Heart right ventricle (tissue), 16 donors: ENCODE measurements at places on chromosomes 6 and 20. TPM values are rescaled to one million over a fixed set of nuclear protein-coding genes. Genes with fewer than 3 reads are reported as not detected.

Gene FANCE
- 3.6 TPM for total RNA-seq

Gene ENPP4
- 22.4 TPM for total RNA-seq

Gene SNHG17
- 5.1 TPM for total RNA-seq

Gene ELOVL2
- 2.2 TPM for total RNA-seq

Gene TNF
- 1.5 TPM for total RNA-seq

Gene ADGRF5
- total RNA-seq, result 92.1 TPM

Gene ISM1
- total RNA-seq, result 1.0 TPM

DNA sequence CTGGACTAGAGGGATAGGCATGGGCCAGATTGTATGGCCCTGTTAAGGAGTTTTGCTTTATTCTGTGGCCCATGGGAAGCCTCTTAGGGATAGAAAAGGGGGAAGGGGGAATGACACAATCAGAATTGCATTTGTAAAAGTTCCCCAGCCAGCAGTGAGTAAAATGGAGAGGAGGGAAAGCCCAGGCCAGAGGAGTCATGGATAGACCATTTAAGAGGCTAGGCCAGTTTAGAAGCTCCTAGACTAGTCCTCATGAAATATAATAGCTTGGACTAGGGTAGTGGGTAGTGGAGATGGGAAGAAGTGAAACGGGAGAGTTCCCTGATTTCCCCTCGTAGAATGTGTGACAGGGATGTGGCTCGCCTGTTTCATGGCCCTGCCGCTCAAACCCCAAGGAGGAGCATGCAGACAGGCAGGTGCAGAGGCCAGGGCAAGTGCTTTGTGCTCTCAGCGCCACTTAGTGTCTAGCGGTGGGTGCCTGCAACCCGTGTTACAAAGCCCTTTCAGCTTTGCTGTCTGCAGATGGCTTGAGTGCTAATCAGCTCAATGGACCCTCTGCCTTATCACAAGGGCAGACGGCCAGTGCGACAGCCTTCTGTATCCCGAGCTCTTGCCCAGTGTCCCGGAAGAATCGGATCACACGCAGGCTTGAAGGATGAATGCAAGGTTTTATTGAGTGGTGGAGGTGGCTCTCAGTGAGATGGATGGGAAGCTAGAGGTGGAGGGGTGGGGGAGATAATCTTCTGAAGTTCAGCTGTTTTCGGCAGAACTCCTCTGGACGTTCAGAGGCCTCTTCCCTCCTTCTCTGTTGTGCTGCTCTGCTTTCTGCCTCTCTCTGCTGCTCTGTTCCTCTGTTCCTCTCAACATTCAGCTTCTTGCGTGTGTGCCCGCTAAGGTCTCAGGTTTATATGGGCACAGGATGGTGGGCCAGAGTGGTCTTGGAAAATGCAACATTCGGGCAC, 141.1 kb downstream of the CEP57L1 start:
- peak; percentile 7 for DNase-seq

- no peak for DNase-seq
Observed at GRCh38 chr6:147514831-147515230, 6.3 kb downstream of the SAMD5 start.

- DNase-seq, result no peak
Observed at GRCh38 chr6:143187238-143187923, 126.7 kb downstream of the AIG1 start.

DNA sequence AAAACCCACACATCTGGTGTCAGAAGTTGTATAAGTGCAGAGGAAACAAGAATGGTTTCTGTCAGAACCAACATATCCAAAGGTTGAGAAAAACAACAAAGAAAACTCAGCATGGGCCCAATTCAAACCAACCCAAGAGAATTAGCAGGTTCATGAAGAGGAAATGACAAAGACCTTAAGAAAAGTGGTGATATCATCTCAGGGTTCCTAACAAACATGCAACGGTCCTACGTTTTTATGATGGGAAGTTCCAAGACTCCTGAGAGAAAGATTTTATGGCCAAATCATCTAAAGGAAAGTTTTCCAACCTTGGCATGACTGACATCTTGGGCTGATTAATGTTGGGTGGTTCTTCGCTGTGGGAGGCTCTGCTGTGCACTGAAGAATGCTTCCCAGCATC, 23.0 kb downstream of the TFB1M start:
- no peak for DNase-seq

DNA sequence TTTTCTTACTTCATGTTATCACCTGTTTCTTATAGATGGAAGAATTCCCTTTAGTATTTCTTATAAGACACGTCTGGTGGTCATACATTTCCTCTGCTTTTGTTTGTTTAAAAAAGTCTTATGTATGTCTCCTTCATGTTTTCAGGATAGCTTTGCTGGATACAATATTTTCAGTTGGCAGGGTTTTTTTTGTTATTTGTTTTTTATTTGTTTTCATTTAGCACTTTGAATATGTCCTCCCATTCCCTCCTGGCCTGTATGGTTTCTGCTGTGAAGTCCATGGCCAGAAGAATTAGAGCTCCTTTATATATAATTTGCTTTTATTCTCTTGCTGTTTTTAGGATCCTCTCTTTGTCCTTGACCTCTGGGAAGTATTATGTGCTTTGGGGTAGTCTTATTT, 82.7 kb upstream of the RAB32 start:
- DNase-seq, result no peak

DNA sequence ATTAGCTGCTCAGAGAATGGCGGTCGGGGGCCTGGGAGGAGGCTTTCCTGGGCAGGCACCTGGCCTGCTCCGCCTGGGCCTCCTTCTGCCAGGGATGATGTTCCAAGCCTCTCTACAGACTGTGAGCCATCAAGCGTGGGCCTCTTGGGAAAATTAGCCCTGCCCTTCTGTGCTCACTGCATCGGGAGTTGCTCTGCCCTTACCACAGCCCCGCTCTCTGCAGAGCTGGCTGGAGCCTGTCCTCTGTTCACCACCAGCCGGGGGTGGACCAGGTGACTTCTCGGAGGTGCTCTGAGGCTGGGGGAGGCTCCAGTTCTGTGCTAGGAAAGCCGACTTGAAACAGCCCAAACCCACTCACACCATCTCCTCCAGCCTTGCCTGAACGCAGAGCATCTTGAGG, 24.2 kb downstream of the MDGA1 start:
- no peak for DNase-seq

DNA sequence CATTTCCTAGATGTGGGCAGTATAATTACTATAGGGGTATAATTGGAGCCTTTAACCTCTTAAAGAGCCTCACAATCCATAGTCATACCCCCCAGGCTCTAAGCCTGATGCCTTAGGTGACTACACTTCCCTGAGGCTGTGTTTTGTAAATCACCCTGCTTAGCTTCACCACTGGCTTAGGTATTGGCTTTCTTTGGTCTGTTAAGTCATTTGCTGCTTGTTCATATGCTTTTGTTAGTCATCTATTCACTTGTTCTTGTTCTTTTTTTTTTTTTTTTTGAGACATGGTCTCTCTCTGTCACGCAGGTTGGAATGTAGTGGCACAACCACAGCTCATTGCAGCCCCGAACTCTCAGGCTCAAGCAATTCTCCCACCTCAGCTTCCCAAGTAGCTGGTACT, 26.7 kb downstream of the KAT14 start:
- no peak for DNase-seq

DNA sequence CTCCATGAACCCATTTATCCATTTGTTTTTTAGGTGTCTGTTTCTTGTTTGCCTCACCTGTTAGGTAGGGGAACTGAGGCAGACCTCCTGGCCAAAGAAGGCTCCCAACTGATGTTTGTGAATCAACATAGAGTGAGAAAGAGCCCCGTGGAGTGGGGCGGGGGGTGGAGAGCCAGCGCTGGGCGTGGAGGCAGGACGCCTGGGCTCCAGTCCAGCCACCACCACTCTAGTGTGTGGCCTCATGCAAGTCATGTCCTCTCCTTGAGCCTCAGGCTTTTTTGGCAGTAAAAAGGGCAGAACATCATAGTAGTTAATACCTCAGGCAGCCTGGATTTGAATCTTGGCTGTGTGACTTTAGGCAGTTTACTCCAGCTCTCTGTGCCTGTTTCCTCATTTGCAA, 42.2 kb upstream of the SCRT2 start:
- DNase-seq, result no peak

- DNase-seq, result no peak
Observed at GRCh38 chr6:141688916-141689315, 443.8 kb upstream of the GJE1 start.

DNA sequence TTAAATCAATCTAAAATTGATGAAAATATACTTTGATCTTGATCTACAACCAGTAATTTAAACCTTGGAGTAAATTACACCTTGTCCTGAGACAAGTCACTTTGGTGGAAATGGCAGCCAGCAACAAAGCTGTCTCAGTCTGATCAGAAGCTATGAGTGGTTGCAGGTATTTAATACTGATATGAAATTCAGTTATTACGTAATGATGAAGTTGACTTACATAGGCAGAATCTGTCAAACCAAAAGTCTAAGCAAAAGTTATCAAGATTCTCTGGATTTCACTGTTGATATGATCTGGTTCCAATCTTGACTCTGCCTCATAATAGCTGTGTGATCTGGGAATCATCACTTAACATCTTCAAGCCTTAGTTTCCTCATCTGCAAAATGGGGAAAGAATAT, 27.6 kb upstream of the GSTA5 start:
- DNase-seq, result no peak

- no peak for DNase-seq
Observed at GRCh38 chr20:10170261-10170660, 48.4 kb upstream of the SNAP25 start.

DNA sequence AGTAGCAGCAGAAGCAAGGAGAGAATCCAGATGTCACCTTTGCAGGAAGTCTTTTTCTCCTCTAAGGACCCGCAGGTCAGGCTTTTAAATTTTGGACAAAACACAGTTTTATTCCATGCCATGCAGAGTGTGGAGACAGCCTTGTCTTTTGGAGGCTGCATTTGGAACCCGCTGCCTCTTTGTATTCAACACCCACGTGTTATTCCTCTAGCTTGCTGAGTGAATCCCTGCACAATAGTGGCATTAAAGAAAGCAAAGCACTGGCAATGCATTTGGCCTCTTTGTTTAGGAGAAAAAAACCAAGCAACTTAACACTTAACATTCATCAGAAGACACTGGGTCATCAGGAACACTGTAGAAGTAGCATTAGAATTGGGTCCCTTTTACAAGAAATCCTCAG, 43.5 kb downstream of the TFAP2B start:
- DNase-seq, result no peak

GRCh38 chr20:40894237-40894630, 134.4 kb upstream of the TOP1 start:
- DNase-seq, result no peak

- DNase-seq, result no peak
Observed at GRCh38 chr6:81465859-81466258, 286.6 kb downstream of the TENT5A start.

DNA sequence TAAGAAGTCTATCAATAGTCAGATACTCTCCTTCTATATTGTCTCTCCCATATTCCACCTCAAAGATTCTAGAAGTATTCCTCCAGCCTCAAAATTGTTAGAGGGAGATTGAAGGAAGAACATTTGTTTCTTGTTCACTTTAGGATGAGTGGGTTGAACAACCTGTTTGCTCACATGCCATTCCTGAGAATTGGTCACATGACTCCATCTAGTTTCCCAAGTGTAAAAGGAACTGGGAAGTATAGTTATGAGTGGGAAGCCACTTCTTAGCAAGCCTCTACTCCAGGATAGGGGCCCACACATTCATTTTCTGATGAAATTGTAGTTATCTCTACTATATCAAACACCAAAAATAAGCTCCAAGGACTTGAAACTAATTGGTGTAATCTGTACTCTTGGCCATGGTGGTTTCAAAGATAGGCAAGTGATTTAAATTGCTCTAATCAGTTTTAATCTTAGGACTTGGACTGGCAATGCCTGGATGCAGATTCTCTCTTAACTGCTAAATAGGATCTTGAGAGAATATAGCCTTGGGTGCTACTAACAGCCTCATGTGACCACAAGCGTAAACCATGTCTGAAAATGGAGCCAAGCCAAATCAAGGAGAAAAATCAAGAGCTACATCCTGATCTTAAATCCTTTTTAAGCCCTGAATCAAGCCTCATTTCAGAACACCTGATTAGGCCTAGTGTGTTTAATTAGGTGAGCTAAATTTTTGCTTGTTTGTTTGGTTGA, 758.7 kb upstream of the MAN1A1 start:
- DNase-seq, result no peak

DNA sequence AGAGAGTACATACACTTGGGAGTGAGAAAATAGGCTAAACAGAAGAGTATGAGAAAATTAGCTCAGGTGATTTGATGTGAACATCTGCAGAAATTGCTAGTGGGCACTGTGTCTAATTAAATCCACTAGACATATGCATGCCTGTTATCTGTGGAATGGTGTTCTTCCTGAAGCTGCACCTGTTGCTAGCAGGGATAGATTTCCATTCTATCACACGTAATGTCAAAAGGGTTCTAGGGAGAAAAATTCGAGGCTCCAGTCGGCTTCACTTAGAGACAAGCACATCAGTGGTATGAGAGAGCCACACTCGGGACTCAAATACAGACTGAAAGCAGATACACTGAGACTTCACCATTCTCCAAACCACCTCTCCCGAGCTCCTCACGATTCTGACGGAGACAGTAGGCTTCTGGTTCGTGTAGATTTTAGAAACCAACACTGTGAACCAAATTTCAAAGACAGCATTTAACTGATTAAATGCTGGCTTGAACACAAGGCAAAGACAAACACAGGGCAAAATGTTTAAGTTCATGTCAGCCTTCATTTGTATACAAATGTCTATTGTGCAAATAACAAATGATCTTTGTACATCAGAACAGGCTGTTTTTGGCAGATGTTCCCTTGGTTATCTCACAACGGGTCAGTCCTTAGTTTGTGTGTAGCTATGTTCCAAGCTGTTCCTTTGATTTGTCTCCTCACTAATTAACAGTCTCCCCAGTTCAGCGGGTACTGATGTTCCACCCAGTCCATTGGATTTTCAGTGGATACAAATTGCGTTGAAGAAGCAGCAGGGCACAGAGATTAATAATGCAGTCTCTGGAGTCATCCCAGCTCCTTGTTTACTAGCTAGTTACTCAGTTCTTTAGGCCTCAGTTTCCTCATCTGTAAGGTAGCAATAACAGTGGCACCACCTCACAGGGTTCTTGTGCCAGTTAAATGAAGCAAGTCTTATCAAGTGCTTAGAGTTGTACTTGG, 131.0 kb upstream of the IFNGR1 start:
- no peak for DNase-seq

- DNase-seq, result no peak
Observed at GRCh38 chr6:139708337-139709199, 334.1 kb upstream of the CITED2 start.

GRCh38 chr6:29627755-29628418, 5.1 kb downstream of the GABBR1 start:
- DNase-seq, result peak; percentile 80

GRCh38 chr6:12170351-12171092, 119.6 kb upstream of the EDN1 start:
- DNase-seq, result no peak

GRCh38 chr6:91196729-91197128, 609.9 kb upstream of the MAP3K7 start:
- no peak for DNase-seq

- no peak for DNase-seq
Observed at GRCh38 chr6:157207521-157208076, 115.7 kb downstream of the TMEM242 start.

- no peak for DNase-seq
Observed at GRCh38 chr6:107154131-107154800, 39.0 kb upstream of the BEND3 start.

DNA sequence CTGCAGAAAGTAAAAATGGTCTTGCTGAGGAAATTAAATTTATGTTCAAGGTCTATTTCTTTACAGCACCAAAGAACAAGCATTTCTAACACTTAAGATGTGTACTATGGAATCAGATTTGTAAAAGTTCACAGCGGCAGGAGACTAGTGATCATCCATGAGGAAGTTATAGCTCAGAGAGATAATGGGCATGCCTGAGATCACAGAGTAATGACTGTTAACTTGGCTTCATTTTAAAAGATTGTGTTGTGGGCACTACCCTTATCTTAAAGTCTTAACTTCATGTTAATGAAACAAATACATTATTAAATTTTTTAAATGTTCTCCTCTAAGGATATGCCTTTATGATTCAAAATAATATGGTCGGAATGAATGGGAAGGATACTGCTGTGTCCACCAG, 168.6 kb downstream of the GMPR start:
- DNase-seq, result no peak
